ENCODE measurements at places on chromosomes 2 and 18.

DNA sequence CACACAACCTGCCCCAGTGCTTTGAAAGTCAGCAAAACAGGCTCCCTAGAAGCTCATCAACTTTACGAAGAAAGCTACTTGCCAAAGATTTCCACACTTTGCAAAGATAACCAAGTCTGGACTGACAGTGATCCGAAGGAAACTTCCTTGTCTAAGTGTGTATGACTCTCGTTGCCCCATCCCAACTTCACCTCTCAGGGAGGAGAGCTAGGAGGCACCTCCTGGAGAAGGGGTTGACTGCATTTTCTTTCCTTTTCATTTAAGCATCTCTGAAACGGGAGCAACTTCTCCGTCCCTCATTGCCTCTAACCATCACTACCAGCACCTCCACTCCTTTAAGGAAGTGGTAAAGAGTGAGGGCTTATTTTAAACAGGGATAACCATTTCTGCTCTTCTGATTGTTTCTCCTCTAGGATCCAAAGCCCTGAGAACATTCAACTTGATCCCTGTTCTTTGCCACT lies 7.0 kb downstream of the ZEB2 start:
- no peak for DNase-seq

DNA sequence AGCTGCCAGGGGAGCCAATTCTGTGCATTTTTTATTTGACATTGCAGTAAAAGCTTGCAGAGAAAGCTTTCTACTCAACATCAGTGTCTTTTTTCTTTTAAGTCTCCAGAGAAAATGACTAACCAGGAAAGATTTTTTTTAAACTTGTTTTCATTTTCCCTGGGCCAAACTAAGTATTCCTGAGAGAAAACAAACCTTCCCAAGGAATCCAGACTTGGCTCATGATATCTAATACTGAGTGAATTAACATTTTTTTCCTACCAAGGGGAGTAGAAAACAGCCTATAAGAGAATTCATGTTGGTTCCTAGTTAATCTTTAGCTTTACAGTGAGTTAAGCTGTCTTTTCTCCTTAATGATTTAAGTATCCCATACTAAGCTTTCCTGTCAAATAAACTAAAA lies 46.7 kb downstream of the DAPL1 start:
- DNase-seq = no peak

GRCh38 chr2:66127656-66128055 lies 307.3 kb upstream of the MEIS1 start:
- no peak for DNase-seq

DNA sequence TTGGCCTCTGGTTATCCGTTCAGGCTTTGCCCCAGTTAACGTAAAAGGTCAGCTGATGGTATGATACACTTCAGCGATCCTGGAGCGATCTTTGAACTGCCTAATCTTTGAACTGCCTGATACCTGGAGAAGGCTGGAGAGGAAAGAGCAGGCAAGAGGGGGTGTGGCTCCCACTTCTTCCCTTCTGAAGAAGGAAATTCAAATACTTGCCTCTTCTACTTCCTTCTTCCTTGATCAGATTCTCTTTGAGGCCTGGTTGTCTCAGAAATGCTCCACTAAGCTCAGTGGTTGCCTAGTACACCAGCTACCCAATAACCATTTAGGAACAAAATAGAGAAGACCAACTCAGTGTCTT lies 619 bp downstream of the GALM start:
- DNase-seq = no peak

DNA sequence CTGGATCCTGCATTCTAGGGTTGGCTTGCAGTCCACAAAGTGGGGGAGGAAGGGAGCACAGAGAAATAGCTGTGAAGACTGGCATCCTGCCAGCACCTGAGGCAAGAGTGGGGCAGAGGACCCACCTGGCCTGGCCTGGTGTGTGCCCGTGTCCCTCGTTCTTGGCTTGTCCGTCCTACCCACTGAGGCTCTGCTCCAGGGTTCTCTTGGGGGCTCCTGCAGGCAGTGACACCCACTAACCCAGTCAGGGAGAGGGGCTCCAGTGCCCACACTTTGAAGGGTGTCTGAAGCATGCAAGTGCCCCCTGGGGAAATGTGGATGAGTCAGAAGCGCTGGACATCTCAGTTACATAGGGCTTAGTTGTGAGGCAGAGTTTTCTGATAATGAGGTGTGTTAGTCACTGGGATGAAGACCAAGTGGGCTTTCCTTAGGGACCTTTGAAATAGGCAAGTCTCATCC lies 79.4 kb downstream of the SLC4A3 start:
- DNase-seq = no peak

Data from stimulated activated CD8-positive, alpha-beta memory T cell treated with anti-CD3 and anti-CD28 coated beads, Interleukin-12 subunit alpha, Interleukin-12 subunit beta, amount 100 ng/mL, for 4 hours (primary cell).